ENCODE measurements at places on chromosomes 13 and 19.

- DNase-seq = no peak
Observed at GRCh38 chr13:20499986-20500385, 25.7 kb downstream of the CRYL1 start.

- no peak for DNase-seq
Observed at GRCh38 chr13:33787051-33787591, 30.8 kb upstream of the RFC3 start.

DNA sequence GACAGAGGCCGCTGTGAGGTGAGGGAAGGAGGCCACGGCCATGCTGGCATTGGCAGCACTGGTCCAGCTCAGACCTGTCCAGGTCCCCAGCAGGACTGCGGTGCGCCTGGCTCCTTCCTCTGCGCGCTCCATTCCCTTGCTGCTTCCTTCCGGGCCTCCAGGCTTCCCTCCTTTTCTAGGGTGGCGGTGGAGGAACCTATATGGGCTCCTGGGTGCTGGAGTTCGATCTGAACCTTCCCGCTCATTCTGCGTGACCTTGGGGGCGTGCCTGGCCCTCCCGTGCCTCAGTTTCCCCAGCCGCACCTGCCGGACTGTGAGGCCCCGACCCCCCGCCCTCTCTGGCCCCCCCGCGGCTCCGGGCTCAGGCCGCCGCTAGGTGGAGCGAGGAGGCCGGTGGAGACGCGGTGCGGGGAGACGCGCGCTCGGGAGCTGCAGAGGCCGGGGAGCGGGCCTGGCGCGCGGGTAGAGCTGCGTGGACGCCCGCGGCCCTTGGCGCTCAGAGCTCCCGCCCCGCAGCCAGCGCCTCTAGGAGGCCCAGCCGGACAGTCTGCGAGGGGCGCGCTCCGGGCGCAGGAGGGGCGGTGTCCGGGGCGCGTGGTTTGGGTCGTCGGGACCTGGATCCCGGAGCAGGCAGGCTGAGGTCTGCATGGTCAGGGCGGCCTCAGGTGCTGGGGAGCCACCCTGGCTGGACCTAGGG is 29.9 kb downstream of the EFNA2 start:
- DNase-seq = peak; percentile 71

DNA sequence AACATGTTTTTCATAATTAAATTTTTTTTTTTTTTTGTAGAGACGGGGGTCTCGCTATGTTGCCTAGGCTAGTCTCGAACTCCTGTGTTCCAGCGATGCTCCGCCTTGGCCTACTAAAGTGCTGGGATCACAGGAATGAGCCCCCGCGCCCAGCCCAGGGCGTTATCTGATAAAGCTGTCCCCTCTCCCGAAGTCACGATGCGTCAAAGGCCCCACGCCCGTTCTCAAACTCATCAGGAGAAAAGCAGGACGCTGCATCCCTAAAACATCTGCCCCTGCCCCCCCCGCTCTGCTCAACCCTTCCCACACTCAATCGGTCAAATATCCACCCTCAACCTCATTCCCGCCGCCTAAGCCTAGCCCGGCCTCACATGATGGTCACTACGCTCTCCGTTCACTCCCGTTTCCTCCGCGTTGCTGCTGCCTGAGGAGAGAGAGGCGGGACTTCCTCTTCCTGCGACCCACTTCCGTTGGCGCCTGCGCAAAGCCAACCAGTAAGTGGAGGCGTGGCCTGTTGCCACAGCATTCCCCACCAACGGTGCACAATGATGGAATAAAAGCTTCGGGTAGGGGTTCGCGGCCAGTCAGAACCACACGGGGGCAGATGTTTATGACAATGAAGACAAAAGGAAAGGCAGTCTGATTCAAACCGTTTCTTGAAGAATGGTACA is at the start of gene SNRPD2:
Gene SNRPD2 (minus strand): TSS at position 438 of the 671 bp plus-strand sequence. CDS start 65 bp downstream, at position 373.
- no peak for DNase-seq

GRCh38 chr19:39449116-39449797 is 3.9 kb downstream of the SUPT5H start:
- no peak for DNase-seq

- no peak for DNase-seq
Observed at GRCh38 chr19:13165162-13165997, 15.2 kb downstream of the IER2 start.

GRCh38 chr19:12899891-12900518 is 9.0 kb downstream of the GCDH start:
- no peak for DNase-seq

DNA sequence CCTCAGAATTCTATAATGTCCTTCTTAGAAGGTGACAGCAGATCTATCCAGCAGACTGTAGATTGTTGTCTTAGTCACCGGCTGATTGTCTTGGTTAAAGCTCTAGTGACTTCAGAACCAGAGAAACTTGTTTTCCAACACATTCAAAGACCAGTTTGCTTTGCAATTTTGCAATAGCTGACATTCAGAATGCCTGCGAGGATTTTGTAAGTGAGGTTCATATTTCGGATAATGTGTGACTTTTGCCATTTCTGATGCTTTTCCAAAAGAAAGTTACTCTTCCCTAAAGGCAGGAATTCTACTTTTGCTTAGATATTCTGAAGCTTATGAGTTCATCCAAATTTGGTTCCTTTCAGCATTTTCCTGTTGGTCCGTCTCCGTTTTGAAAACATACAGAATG is 13.2 kb downstream of the SPINT2 start:
- DNase-seq = no peak

DNA sequence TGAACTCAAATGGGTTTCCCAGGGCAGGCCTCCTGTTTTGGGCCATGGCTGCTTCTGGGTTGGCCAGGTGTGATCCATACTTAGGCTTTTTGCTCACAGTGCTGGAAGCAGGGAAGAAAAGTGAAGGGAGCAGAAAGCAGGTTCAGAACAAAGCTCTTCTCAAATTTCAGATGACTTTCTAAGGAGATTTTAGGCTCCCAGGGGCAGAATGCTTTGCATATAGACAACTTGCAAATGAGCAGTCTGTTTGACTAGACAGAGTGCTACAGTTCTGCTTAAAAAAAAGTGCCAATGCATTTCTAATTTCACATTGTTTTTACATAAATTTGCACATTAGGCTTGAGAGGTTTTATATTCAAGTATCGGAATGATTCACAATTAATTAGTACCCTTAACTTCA is 2.6 kb upstream of the SLC10A2 start:
- no peak for DNase-seq

DNA sequence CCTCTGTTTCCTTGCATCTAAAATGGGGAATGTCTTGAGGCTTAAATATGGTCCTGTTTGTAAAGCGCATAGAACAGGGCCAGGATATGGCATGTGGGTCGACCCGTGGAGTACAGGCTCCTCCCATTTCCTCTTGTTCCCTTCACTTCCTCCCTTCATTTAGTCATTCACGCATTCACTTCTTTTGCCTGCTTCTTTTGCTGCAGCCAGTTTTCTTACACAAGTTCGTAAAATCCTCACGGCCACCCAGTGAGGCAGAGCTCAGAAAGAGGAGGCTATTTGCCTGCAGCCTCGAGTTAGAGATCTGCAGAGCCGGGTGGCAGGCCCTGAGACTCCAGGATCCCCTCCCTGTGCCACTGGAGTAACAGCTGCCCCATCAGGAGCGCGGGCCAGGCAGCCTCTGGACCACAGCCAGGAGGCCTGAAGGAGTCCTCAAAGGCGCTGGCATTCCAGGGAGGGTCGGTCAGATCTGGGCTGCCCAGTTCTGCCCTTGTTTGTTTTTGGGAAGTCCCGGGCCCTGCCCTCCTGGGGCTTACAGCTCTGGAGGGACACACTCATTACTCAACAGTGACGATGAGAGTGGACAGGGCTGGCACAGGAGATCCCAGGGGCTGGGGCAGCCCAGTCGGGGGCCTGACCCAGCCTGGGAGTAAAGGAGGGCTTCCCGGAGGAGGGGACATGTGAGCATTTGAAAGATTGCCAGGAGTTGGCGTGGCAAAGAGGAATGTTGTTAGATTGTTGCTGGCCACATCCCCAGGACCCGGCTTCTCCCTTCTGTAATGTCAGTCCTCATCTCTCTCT is 4.6 kb downstream of the PPP5C start:
- no peak for DNase-seq

- no peak for DNase-seq
Observed at GRCh38 chr19:41096353-41096752, 8.1 kb downstream of the CYP2A13 start.

DNA sequence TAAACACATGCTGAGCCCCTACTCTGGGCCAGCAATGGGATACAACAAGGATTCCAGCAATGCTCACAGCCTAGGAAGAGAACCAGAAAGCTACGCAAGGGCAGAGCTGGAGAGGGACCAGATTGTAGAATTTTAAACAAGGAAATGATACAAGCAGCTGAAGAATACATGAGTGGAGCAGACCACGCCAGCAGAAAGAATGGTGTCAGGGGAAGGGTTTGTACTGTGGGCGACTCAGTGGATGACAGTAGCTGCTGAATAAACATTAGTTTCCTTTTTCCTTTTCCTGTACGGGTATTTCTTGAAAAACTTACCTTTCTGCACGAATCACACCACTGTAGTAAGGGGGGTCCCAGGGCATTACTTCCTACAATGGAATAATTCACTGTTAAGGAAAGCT is 30.7 kb downstream of the MIPEP start:
- no peak for DNase-seq

- DNase-seq = peak; percentile 85
Observed at GRCh38 chr19:8578642-8579265, 1.5 kb upstream of the MYO1F start.

DNA sequence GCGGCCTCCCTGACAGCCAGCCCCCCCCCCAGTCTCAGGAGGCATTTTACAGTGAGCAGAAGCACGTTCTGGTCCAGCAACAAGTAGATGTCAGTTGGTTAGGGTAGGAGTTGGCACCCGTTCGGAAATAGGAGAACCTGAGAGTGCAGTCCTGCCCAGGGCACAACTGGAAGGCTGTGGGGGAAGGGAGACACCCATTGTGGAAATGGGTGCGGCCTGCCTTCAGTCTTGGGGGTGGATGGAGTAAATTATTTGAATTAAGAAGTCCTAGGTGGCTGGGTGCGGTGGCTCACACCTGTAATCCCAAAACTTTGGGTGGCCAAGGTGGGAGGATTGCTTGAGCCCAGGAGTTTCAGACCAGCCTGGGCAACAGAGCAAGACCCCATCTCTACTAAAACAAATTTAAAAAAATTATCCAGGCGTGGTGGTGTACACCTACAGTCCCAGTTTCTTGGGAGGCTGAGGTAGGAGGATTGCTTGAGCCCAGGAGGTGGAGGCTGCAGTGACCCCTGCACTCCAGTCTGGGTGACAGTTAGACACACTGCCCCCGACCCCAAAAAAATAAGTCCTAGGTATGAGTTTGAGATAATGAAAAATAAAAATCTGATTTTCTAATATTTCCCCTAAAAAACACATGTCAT is 1.2 kb downstream of the CIRBP start:
- DNase-seq = no peak
